Foreskin keratinocyte (primary cell): ENCODE measurements at places on chromosomes 7 and 10. TPM values are rescaled to one million over a fixed set of nuclear protein-coding genes. Genes with fewer than 3 reads are reported as not detected.
A peak's percentile ranks its signal among the peaks of the same experiment; 100 is the strongest.

DNA sequence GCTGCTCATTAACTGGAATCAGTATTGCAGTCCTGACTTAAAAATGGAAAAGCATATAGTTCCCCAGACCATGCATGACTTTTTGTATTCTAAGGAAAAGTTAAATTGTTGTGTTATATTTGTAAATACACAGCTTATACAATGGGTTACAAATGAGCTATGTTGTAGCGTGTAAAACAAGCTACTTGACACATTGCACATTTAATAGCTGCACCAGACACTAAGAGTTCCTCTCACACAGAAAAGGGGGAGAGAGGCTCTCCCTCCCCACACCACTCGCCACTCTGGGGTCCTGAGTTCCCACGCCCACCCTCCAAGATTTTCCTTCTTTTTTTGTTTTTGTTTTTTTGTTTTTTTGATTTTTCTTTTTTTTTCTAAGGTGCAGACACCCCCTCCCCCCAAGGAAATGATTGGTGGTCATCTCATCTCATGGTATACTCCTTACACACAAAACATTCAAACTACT, 6.3 kb downstream of the KLF6 start:
- peak; percentile 51 for DNase-seq

DNA sequence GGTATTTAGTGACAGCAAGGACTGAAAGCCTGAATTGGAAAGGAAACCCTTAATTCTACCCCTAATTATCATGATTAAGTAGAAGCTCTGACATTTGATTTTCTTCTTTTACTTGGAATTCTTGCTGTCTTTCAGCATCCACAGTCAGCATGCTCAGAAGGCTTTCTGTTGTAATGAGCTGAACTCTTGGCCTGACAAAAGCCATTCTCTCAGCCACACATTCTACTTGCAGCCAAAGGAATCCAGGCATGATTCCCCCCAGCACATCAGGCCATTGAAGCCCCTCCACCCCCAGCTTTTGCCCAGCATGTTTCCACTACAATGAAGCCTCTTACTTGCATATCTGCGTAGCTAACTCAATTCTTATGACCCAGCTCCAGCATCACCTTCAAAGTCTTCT, 94.3 kb upstream of the FRMD4A start:
- no peak for DNase-seq

- no peak for DNase-seq
These were observed 89.9 kb downstream of the HBP1 start for GRCh38 chr7:107258737-107259136.

DNA sequence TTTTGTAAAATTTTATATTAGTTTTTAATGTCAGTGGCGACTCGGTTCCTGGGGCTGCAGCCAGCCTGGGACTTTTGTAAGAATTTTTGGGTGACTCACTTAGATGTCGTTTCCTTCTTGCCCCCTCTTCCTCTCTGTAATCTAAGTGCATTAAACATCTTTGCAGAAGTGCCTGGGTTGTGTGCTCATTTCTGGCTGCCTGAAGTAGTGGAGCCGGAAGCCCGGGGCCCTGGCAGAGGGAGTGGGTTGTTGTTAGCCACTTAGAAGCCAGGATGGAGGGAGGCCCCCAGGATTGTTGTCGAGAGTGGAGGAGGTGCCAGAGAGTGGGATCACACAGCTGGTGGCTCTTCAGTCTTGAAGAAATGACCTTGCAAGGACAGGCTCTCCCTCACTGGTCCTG, 11.0 kb upstream of the TRIM8 start:
- no peak for DNase-seq

GRCh38 chr10:15197276-15197675, 28.8 kb upstream of the NMT2 start:
- DNase-seq: no peak

DNA sequence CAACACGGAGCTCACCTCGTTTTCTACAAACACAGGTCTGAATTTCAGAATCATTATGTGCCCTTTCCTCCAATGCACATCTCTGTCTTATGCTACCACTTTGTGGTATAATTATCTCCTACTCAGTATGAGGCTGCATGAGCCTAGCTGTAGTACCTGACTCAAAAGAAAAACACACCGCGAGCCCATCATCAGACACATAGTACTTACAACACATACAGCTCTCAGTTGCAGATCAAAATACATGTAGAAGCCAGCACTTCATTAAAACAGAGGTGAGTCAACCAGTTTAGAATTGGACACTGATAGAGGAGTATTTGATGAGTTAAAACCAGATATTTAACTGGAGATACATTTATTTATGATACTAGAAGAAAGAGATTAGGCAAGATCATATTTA, 1.4 kb upstream of the RTKN2 start:
- no peak for DNase-seq

GRCh38 chr10:8144496-8144895, 90.0 kb downstream of the GATA3 start:
- no peak for DNase-seq

SRRM3 gene
- total RNA-seq: 0.92 and 1.2 TPM in 2 replicates

SPDYE16 gene
- not detected in 2 replicates for total RNA-seq

GRCh38 chr7:13641714-13642113, 347.8 kb downstream of the ETV1 start:
- DNase-seq: no peak

DNA sequence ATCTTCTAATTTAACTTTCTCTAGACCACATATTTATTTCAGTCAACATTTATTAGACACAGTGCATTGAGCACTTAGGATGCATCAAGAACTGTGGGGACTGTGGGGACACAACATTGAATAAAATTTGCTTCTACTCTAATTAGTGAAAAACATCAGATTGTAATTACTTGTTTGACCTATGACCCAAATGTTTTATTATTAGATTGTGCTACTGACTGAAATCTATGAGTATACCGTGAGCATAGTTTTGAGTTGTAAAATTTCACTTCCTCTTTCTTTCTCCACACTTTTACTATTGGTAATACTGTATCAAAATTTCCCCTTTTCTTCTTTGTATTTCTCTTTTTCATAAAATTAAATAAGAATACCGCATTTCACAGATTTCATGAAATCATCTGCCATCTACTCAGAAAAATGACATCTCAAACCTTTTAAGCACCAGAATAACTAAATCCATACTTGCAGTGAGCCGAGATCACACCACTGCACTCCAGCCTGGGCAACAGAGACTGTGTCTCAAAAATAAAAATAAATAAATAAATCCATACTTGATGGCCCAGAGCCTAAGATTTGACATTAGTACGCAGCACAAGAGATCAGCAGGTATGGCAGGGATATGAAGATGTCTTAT, 25.4 kb upstream of the INPP5F start:
- DNase-seq: no peak

DNA sequence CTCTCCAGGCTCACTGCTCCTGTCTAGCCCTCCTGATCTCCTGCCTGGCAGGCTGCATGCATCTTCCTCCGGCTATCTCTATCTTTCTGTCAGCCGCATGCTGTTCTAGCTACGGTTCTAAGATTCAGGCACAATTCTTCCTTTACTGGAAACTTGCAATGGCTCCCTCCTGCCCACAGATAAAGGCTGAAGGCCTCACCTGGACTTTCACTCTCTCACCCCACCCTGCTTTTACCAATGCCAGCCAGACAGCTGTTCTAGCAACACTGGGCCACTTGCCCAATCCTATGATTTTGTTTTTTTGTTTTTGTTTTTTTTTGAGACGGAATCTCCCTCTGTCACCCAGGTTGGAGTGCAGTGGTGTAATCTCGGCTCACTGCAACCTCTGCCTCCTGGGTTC, 38.3 kb downstream of the BEND7 start:
- DNase-seq: no peak

- no peak for DNase-seq
These were observed 124.5 kb downstream of the EBF3 start for GRCh38 chr10:129839285-129840195.

- no peak for DNase-seq
These were observed 219.0 kb downstream of the CACNA2D1 start for GRCh38 chr7:82224529-82224928.

AS3MT gene
- 4.4 and 6.4 TPM in 2 replicates for total RNA-seq

BMPER gene
- total RNA-seq: 0.20 and 0.25 TPM in 2 replicates

C7orf57 gene
- total RNA-seq: 0.28 and 0.44 TPM in 2 replicates
